Esophagus muscularis mucosa (tissue), 4 donors: ENCODE measurements at places on chromosomes 2 and 18.
A peak's percentile ranks its signal among the peaks of the same experiment; 100 is the strongest.

- DNase-seq, result no peak
These were observed 452 bp downstream of the RAPH1 start for GRCh38 chr2:203534621-203535077.

DNA sequence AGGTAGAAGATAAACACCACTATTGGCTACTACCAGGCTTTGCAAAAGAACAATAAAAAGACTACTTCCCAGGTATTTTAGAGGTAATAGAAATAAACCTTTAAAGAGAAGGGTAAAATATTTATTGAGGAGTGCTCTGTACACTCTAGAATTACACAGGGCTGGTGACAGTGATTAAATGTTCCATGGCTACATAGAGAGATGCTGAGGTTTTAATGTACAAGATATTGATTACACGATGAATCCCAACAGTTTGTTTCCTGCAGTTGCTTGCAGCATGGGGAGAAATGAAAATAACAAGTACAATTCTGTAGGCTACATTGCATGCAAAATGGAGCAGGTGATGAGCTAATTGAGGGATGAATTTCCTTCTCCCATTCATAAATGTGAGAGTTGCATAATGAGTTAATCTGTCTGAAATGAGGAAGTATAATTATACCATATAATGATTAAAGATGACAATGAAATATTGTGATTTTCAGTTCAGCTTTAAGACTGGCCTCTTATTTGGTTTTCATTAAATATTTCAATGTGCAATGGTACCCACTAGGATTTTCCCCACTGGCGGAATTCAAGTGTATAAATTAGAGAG, 266.1 kb downstream of the SOCS6 start:
- no peak for DNase-seq

DNA sequence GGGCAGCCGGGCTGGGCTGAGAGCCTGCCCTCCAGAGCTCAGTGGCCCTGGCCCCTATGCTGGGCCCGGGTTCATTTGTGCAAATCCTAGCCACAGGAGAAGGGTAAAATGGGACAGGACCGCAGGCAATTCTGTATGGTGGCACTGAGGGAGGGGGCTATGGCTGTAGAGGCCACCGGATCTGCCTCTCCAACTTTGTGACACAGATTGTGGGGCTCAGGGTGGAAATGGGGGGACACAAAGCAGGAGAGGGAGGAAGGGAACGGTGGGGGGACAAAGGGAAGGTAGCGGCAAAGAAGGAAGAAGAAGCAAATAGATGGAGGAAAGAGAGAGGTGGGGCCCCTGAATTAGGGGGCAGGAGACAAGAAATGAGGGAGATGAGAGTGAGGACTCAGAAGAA, 201.1 kb downstream of the SMAD2 start:
- no peak for DNase-seq

DNA sequence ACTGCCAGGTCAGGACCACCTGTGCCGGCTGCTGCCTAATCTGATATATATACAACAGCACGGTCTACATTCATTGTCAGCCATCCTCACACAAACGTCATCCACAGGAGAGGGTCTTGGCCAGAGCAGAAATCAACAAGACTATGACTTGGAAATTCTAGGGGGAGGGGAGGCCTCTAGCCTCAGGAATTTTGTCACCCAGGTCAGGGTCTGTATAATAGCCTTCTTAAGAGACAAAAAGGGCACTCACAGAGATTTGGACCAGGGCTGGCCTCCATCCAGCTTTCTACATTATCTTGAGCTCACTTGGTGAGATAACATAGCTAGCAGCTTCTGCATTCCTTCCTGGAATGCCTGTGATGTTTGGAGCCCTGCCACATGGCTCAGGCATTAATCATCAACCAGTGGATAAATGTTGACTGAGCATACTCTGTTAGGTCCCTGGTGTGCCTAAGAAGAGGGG, 50.4 kb upstream of the CTIF start:
- DNase-seq, result no peak

- DNase-seq, result no peak
These were observed 103.6 kb downstream of the UNC80 start for GRCh38 chr2:209875270-209875669.

- DNase-seq, result no peak
These were observed 206.0 kb downstream of the NCK2 start for GRCh38 chr2:105950521-105951383.

DNA sequence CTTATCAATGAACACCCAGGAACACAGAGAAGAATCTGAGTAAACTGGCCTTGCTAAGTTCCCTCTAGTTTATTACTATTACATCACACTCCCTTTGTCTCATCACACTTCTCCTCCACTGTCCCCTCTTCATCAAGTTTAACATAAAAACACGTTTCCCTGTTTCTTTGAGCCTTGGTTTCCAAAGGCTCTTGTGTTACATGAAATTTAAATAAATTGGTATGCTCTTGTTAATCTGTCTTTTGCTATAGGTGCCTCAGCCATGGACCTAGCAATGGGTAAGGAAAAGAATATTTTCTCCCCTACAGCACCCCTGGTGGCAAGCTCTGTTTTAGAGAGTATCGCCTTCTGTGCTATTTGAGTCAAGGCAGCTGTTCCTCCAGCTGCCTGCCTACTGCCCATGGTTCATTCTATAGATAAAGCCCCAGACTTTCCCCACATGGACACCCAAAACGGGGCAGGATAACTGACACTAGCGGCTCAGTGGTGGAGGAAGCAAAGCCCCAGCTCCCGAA, 31.8 kb downstream of the TGIF1 start:
- DNase-seq, result peak; percentile 90

- no peak for DNase-seq
These were observed 2.4 kb downstream of the GLS start for GRCh38 chr2:190882856-190883582.

DNA sequence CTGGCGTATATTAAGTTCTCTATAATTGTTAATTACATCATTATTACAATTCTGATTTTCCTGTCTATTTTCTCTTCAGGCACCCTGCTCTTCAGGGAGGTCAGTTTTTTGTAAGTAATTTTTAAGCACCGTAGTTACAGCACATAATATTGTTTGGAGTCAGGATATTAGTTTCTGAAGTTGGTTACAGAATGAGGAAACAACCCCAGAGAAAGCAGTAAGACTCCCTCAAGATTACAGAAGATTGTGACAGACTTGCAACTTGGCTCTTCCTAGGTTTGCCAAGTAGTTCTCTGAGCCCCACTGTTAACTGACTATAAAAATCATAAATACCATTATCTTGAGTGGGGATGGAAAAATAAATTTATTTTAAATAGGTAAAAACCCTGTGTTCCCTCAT, 921 bp downstream of the RPE start:
- no peak for DNase-seq

DNA sequence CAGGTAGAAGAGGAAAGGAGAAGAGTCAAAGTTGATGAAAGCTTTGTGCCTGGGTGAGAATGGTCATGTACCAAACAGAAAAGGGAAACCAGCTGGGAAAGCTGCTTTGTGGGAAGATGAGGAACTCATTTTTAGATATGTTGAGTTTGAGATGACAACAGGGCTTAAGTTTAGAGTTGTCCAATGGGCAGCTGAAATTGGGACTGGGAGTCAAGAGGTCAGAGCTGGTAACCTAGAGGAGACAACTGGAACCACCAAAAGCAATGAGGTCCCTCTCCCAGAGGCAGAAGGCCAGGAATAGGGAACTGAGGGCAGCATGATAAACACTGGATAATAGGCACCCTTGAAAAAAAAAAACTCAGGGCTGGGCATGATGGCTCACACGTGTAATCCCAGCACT, 48.8 kb downstream of the SLC4A1AP start:
- DNase-seq, result peak; percentile 74

DNA sequence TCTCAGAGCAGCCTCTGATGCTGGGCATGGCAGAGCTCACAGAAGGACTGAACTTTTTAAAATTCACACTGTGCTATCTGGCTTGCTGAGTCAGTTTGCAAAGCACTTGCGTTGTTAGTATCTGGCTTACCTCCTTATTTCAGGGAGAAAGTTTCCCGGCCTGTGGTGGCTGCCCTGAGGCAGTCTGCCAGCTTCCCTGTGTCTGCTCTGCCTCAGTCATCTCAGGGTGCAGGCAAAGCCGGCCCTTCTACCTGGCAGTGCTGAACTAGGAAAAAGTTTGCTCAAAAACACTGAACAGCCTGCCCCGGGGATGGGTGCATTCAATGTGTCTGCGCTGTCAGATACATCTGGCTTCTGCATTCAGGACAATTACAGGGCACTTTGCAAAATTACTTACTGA, 90.2 kb upstream of the UXS1 start:
- peak; percentile 82 for DNase-seq

DNA sequence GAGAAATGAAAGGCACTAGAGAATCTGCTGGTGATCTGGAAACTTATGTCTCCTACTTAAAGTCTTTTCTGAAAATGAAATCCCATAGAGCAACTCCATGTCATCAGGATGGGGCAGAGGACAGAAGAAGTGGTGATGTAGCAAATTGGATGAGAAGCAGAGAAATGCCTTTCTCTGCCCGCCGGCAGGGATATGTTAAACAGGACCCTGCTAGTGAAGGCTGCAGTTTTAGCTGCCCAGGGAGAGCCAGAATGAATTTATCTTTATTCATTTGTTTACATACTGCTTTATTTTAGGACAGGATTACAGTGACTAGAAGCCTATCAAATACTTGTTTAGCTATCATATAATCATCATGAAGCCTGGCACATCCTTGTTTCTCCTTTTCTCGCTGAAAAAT, 247.0 kb downstream of the DOK6 start:
- DNase-seq, result no peak

- DNase-seq, result peak; percentile 84
These were observed 267.9 kb downstream of the SOX11 start for GRCh38 chr2:5959836-5960820.

DNA sequence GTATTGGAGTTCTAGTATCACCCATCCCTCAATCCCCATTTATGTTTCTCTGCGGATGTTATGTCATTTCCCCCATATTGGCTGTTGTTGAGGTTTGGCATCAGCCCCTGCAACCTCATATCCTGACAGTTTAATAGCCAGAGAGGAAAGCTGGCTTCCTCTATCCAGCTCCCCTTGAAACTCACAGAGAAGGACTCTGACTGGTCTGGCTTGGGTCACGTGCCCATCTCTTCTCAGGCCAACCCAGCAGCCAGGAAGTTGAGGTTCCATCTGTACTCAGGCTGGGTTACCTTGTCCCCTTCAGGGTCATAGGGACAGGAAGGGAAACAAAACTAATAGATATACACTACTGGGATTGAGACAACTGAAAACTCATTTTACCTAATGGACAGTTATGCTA, 148.0 kb upstream of the SLC14A2 start:
- DNase-seq, result peak; percentile 62

DNA sequence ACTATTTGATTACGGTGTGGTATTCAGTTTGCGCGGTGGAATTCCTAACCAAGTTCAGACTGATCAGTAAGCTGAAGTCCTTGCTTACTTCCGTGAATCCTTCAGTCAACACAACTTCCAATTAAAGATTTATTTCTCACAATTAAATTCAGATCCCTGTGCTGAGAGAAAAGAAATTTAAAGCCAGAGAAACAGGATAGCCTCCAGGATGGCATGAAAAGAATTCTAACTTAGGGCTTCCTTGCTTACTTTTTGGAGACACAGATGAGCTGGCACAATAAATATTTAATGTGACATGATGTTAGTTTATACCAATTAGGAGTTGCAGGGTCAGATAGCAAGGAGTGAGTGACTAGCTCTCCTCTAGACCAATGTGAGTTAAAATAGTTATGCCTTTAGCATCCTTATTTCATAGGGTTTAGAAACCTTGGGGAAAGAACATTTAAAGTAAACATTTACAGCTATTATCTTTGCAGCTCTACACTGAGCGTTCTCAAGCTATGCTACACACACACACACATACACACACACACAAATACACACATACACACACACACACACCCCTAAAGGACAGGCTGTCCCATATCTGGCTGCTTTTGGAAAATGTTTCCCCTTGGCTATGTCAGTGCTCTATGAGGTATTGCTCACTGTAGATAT, 151.0 kb downstream of the TRIB2 start:
- DNase-seq, result no peak

DNA sequence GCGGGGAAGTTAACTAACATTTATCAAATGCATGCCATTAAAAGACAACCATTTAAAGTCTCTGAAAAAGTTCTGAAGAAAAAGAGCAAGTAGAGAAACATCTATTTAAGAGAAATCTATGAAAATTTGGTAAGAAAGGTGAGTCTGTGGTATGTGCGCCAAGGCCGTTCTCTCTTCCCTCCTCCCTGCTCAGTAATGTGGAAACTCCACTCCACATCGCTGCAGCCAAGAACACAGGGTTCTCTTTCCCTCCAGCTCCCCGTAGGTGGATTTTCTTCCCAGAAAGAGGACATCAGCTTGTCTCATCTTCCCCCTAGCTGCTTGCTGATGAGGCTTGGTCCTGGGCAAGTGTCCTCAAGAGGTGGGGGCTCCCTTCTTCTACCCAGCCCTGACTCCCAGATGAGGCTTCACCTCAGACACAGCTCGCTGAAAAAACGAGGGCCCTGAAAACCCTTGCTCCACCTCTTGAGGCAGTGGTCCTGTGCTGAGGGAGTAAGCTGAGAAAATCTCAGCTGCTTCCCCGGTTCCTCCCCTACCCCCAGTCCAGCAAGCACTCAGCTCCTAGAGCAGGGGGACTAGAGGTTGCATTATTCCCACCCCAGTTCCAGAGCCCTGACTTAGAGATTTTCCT, 45.8 kb upstream of the PTPRM start:
- no peak for DNase-seq

DNA sequence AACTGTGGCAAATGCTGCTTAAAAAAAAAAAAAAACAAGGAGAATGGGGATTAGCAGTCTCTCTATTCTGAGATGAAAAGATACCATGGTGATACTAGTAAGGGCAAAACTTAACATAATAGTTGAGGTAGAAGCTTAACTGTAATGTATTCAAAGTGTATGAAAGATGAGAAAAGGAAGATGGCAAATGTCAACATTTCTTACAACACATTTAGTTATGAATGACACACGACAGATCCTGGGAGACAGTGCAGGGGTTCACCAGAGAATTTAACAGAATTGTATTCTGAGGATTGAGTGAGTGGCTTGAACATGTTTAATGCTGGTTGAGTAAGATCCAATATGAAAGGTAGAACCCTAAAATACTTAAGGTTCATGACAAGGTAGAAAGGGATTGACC, 52.7 kb downstream of the CUL3 start:
- no peak for DNase-seq

DNA sequence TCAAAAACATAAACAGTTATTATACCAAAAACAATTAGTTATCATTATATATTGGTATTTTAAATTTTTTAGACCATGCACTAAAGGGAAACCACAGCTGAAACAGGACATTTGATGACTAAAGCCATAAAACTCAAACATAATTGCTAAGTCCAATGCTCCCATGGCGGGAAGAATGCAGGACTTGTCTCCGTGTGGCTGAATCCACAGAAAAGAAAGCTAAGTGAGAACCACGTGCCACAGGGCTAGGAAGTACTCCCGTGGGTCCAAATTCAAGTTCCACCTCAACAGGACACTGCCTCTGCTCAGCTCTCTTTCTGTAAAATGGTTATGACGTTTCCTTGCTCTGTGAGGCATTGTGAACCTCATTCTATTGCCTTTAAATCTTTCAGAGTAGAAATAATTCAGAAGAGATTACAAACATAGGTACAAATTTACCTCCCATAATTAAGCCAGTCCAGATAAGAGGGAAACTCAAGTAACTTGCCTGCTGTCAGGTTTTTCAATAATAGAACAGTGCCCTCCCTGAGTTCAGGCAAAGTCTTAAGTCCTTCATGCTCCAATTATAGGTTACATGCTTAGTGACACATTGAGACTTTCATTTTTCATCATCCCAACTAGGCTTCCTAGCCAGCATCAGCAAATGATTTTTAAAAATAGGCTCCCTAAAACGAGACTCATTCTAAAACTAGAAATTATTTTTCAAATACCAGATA, 36.7 kb downstream of the FTCDNL1 start:
- DNase-seq, result no peak
